ENCODE measurements at places on chromosomes 3 and 15.

- no peak for DNase-seq
Measured at GRCh38 chr3:168989396-168989795, 674.1 kb downstream of the MECOM start.

GRCh38 chr15:73139744-73140553, 87.7 kb downstream of the NEO1 start:
- no peak for DNase-seq

DNA sequence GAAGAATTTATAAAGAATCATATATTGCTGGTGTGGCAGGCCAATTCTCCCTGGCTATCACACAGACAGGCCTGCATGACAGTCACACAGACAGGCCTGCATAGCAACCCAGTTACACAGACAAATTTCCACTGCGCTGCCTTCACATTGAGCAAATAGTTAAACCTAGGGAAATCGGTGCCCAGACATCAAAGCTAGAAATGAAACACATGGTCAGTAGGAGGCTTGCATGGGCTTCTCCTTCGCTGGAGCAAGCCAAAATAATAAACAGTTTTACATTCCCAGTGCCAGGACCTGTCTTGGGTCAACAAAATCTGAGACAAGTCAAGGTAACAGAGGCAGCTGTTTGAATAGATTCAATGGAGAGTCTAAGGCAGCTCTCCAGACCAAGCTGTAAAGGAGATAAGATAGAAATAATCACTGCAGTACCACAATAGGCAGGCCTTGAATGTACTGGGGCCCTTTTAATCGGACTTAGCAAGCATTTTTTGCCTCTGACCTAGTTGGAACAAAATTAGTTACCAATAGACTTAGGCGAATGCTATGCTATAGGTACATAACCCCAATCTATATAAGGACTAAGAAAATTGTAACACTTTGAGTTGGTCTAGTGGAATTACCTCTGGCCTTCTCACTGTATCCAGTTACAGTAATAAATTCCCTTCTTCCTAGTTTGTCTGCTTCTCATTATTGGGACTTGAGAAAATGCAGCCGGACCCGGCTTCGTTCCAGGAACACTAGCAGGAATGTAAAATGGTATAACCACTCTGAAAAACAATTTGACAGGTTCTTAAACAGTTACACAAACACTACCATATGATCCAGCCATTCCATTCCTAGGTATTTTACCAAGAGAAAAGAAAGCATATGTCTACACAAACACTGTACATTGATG, 274.7 kb upstream of the UBE2E2 start:
- no peak for DNase-seq

- no peak for DNase-seq
Measured at GRCh38 chr15:29883126-29883525, 60.9 kb upstream of the TJP1 start.

DNA sequence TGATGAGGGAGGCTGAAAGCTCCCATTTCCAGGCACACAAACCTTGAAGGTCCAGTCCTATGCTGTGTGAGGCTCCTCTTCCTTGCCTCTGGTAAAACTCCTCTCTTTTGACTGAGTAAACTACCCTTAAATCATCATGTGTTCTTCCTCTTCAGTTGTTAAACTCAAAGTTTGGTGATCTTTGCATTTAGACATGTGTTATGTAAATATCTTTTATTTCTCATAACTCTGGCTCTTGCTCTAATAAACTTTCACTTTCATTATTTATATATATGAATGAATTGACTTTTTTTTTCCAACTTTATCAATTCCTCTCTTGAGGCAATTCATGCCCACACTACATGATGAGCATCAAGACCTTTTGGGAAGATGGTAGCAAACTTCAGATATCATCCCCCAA, 26.6 kb downstream of the SUCNR1 start:
- DNase-seq: no peak

GRCh38 chr3:181716966-181717365, 5.2 kb downstream of the SOX2 start:
- DNase-seq: no peak

GRCh38 chr3:23202203-23202920, 765 bp upstream of the UBE2E2 start:
- DNase-seq: no peak

DNA sequence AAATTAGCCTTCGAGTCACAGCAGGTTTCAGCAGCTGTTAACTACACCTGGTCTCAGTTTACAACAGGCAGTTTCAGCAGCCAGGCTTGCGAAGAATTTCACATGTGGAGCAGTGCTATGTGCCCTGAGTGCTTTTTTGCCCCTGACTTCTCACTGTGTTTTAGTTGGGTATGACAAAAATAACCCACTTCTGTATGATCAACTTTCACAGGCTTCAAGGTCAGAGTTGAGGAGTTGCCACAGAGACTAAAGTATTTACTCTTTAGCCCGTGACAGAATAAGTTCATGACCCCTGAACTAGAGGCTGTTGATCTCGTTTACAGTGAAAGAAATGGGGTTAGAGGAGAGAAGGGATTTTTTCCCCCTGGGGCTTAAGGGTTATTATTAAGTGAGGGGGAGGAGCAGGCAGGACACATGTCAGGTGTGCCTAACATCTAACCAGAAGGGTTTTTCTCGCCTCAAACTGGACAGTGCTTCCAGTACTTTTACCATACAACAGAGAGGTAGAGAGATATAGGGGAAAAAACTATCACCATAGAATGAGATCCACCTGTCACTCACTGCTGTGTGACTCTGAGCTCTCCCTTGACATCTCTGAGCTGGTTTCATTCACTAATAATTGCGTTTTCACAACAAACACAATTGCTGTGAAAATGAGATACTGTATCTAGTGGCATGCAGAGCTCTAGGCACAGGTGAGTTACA, 14.0 kb upstream of the TOPBP1 start:
- no peak for DNase-seq
